ENCODE measurements at places on chromosomes 11 and 22. TPM values are rescaled to one million over a fixed set of nuclear protein-coding genes. Genes with fewer than 3 reads are reported as not detected.

- DNase-seq: no peak
Observed at GRCh38 chr11:130533113-130533798, 84.8 kb downstream of the ADAMTS15 start.

GRCh38 chr11:96061069-96061468 is 137.2 kb upstream of the MTMR2 start:
- DNase-seq: no peak

DNA sequence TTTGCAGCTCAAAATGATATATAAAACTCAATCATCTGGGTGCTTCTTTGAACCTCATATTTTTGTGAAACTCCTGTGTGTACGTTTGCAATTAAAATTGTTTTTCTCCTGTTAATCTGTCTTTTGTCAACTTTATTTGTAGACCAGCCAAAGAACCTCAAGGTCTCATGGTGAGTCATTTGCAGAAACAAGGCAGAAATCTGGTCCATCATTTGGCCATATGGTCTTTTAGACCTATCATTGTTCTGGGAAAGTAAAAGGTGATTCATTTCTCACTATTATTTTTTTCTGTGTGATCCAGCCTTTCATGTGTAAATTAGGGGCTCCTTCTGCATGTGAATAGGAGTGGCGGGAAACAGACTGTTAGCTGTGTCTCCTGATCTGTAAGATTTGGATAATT is 399.1 kb upstream of the DDI1 start:
- peak; percentile 82 for DNase-seq

DNA sequence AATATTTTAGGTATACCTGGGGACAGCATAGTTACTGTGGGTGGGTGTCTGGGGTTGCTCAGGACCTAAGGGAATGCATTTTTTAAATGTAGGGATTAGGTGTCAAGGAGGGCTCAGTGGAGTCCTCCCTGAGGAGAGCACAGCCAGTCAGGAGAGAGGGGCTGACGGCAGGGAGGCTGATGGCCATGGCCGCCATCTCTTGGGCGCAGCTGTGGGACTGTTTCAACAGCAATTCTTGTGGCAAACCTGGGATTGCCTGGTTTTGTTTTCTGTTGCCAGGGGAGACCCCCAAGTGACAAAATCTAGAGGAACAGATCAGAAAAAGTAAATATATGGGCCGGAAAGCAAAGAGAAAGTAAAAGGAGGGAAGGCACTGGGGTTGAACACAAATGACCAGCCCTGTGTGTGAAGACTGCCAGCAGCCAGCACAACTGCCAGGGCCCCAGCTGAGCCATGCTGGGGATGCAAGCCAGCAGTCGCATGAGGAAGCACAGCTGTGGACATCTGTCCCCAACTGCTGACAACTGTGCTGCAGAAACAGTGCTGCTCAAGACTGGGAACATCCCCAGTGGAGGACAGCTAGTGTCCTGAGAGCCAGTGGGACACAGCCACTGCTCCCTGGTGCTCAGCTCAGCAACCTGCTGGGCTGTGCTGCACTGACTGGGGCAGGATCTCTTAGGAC is 10.5 kb downstream of the MIF start:
- no peak for DNase-seq

DNA sequence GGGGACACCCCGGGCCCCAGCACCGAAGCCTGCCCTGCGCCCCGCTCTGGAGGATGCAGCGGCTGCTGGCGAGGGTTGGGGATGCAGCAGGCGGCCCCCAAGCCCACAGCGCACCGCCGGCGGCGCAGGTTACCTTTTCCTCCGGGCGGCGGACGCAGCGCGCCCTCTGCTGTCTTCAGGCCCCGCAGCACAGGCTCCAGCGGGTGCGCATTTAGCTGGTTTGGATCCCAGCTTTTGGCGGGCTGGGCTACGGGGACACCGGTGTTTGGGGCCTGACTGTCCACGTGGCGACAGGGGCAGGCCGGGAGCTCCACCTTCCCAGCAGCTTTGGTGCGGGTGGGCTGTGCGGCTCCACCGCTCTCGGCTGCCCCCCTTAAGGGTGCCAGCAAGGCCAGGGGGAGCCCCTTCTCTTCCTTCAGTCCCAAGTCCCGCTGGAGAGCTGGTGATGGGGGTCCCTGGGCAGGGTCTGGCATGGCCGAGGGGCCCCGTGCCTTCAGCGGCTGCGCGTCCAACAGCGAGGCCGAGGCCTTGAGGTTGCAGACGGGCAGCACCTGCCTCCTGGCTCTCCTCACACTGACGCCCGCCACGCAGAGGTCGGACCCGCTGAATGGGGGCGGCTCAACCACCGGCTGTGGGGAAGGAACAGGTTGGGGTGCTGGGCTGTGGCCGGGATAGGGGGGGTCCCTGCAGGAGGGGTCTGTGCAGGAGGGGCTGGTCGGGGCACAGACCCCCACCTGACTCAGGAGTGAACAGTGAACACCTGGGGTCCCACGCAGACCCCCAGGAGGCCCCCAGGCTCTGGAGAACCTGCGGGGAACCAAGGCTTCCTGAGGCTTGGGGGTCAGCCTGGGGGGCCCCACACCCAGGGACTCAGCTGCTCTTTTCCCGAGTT is 18.0 kb upstream of the IL17REL start:
- DNase-seq: peak; percentile 60

DNA sequence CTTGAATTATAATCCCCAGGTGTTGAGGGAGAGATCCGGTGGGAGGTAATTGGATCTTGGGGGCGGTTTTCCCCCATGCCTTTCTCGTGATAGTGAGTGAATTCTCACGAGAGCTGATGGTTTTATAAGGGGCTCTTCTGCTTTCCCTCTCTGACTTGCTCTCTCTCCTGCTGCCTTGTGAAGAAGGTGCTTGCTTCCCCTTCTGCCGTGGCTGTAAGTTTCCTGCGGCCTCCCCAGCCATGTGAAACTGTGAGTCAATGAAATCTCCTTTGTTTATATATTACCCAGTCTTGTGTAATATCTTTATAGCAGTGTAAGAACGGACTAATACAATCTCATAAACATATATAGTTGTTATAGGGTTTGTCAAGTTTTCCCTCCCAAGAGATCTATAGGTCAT is 32.8 kb downstream of the KCNE3 start:
- DNase-seq: no peak

- no peak for DNase-seq
Observed at GRCh38 chr11:2203440-2204259, 32.0 kb upstream of the TH start.

DNA sequence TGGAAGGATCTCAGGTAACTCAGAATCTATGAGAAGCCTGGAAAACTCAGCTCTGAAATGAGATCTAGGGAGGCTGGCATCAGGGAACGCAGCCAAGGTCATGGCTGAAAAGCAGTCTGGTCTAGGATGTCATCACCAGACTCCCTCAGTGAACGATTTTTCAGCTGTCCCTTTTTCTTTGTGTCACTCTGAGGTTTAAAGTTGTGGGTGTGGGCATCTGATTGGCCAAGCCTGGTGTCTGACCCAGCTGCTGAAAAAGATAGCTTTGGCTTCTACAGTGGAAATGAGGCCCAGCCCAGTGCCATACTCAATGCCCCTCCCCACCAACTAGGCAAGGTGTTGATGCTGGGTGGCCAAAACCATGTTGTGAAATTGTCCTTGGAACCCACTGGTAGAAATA is 14.5 kb downstream of the RPS3 start:
- DNase-seq: no peak

- DNase-seq: no peak
Observed at GRCh38 chr11:64649291-64649697, 58.3 kb downstream of the SLC22A12 start.

DNA sequence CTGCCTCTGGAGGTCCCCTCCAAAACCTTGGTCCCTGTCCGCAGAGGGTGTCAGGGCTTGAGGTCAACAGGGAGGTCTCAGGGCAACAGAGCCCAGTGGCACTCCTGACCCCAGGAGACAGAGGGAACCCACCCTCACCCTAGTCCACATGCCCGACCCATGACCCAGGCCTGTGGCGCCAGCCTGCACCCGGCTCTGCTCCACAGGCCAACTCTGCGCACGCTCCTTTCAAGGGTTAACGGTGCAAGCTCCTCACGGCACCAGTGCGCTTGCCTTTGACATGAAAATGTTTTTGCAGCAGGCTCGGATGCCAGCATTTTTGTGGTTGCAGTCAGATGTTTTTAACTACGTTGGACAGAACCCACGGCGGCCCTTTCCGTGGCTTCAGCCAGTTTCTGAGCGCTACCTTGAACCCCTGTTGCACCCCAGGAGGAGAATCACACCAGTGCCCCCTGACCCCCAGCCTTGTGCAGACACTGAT is 68.6 kb downstream of the CDKN1C start:
- no peak for DNase-seq

DNA sequence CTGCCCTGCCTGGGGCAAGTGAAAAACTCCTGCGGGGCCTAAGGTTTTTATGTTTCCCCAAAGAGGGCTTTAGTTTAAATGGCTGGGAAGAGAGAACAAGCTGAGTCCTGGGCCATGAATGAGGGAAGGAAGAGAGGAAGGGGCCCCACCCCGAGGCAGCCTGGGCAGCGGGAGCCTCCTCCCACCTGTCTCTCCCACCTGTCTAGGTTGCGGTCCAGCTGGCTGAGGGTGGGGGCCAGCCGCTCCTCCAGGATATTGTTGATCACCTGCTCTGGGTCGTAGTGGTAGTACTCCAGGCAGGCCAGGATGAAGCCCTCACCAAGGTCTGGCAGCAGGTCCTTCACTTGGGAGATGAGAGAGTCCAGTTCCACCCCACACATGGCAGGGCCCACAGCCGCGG is 34.6 kb downstream of the UQCR10 start:
- DNase-seq: no peak

GRCh38 chr11:829847-830294 is 2.2 kb downstream of the CRACR2B start:
- no peak for DNase-seq

GRCh38 chr11:93251922-93252321 is 54.1 kb upstream of the SLC36A4 start:
- no peak for DNase-seq

DNA sequence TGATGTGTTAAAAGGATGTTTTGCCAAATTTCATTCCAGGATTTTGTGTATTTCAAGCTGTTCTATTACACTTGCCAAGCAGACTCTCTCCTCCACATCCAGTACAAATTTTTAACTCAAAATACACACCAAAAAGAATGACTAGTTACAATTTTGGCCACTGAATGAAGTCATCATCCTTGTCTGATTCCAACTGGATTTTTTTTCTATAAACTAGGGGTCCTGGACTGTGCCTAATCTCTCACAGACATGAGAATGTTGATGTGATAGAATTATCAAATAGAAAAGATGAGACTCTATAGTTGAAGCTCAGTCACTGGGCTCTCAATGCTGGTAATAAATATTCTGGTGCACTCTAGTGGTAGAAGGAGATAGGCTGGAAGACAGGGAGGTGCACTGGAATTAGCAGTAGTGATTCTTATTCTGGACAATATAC is 85.8 kb downstream of the FANCF start:
- peak; percentile 23 for DNase-seq

DNA sequence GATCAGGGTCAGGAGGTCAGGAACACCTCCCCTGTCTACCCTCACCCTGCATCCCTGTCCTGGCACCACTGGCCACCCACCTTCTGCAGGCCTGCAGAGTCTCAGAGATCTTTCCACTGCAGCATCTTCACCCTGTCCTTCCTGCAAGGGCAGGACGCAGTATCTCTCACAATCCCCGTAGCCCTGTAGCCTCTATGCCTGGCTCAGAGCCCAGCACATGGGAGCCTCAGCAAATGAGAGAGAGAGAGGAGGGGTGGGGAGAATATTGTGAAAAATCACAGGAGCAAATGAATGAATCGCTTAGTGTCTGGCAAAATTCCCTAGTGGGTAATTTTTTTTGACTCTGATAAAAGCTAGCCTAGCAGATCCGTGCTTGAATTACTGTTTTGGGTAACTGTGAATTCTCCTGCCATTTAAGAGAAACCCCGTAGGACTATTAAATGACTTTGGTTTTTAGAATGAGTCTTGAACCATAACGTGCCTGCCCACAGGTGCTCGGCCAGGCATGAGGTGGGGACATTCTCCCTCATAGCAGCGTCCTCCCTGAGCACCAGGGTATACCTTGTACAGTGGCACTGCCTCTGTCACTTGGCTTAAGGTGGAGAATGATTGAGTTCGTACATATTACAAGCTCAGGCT is 91.5 kb downstream of the MORC2 start:
- DNase-seq: no peak

GRCh38 chr11:76680518-76681425 is 10.2 kb upstream of the LRRC32 start:
- peak; percentile 56 for DNase-seq

DNA sequence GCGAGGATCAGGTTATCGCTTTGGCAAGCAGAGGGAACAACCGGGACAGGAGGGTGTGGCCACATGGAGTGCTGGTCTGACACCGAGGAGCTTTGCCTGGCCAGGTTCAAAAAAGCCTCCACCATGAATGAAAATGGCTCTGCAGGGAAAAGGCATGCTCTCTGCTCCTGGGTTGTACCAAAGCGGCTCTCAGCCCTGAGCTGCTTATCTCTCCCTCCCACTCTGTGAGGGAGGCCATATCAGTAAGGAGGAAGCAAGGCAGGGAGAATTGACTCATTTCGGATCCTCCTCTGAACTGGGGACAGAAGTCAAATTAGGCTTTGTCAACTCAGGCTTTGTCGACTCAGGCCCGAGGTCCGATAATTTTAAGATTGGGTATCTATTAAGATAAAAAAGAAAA is 82.9 kb upstream of the CRTAM start:
- DNase-seq: no peak

DNA sequence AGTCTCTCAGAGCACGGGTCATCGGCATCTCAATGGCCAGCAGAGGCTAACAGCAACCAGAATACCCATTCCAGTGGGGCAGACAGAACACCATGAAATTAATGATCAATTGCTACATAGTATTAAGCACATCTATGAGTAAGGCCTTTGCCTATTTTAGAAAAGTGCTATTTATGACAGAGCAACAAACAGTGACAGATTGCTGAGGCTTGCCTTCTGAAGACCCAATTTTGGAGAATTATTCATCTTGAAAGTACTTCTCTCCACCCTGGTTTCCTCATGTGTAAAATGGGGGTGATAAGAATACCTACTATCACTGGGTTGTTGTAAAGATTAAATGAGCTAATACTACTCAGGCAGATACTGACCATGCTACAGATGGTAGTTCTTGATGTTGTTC is 232.7 kb downstream of the TENM4 start:
- no peak for DNase-seq

GRCh38 chr11:76846441-76846840 is 14.3 kb upstream of the ACER3 start:
- no peak for DNase-seq

- peak; percentile 61 for DNase-seq
Observed at GRCh38 chr11:61893981-61894380, 2.6 kb upstream of the FADS3 start.

STK33 gene
- 8.6 TPM for total RNA-seq

DERL3 gene
- total RNA-seq: not detected

APOL5 gene
- total RNA-seq: not detected

TMEM151A gene
- total RNA-seq: not detected

Data from HT1080 (cell line).